Activated CD4-positive, alpha-beta T cell treated with anti-CD3 and anti-CD28 coated beads, Interleukin-2, amount 10 ng/mL, durations not matched to agents 24 days and 14 days (primary cell): ENCODE measurements at places on chromosomes 2 and 18. TPM values are rescaled to one million over a fixed set of nuclear protein-coding genes. Genes with fewer than 3 reads are reported as not detected.
A peak's percentile ranks its signal among the peaks of the same experiment; 100 is the strongest.

DNA sequence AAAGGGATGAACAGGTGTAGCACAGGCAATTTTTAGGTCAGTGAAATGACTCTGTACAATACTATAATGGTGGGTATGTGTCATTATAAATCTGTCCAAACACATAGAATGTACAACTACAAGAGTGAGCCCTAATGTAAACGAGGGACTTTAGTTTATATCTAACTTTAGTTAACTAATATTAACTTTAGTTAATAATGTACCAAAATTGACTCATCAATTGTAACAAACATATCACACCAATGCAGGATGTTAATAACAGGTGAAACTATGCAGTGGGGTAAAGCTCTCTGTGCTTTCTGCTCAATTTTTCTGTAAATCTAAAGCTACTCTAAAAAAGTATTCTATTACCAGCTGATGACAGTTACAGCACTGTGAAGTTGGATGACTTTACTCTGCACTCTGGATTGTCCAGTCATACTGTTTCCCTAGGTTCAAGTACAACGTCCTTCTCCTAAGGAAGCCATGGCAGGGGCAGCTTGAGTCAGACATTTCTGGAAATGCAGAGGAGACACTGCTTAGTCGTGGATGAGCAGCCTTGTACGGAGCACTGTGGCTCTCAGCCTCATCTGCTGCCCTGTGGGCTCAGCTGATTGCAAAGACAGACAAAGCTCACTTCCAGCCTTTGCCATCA, 26.1 kb downstream of the TGFA start:
- DNase-seq = no peak

GRCh38 chr2:231554748-231555545, 24.7 kb upstream of the NMUR1 start:
- DNase-seq = peak; percentile 73

- DNase-seq = no peak
Measured at GRCh38 chr2:203330434-203330833, 2.2 kb downstream of the ABI2 start.

DNA sequence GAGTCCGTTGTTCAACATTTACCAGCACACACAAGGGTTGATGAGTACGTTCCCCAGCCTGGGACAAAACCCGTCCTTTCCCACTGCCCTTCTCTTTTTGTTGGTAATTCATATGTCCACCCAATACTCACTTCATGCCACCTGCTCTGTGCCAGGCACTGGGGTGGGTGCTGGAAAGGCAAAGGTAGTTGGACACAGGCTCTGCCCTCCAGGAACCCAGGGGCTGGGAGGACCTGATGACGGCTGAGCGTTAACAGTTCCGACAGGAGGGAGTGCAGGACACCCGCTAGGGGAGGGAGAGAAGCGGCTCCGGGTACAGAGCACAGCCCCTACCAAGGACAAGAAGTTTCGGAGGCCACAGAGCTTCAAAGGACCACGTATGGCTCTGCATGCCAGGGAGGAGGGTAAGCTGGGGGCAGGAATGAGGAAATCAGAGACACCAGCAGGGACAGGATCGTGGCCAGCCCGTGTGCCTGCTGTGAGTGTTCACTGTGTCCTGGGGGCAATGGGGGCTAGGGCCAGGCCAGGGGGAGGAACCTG, 134.1 kb upstream of the GPC1 start:
- no peak for DNase-seq

GRCh38 chr2:61456070-61456745, 14.7 kb downstream of the USP34 start:
- DNase-seq = no peak

- DNase-seq = peak; percentile 88
Measured at GRCh38 chr2:240567872-240568677, at the start of gene RNPEPL1. RNPEPL1 (plus strand) TSS chr2:240568484; CDS start chr2:240568587, 103 bp downstream.

DNA sequence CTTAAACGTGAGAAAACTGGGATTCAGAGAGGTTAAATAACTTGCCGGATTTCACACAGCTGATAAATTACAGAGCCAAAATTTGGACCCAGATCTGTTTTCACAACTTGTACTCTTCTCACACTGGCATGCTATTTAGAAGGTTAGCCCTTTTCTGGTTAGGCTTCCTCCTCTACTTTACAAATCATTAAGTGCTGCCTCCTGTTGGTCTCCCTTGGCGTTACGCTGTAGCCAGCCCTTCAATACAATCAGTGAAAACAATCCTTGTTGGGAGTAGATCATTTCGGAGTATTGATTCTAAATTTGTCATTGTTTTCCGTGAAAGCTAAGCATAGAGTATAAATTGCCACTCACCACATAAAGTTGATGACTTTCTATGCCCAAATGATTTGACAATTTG, 153.5 kb downstream of the ARHGAP15 start:
- peak; percentile 78 for DNase-seq

DNA sequence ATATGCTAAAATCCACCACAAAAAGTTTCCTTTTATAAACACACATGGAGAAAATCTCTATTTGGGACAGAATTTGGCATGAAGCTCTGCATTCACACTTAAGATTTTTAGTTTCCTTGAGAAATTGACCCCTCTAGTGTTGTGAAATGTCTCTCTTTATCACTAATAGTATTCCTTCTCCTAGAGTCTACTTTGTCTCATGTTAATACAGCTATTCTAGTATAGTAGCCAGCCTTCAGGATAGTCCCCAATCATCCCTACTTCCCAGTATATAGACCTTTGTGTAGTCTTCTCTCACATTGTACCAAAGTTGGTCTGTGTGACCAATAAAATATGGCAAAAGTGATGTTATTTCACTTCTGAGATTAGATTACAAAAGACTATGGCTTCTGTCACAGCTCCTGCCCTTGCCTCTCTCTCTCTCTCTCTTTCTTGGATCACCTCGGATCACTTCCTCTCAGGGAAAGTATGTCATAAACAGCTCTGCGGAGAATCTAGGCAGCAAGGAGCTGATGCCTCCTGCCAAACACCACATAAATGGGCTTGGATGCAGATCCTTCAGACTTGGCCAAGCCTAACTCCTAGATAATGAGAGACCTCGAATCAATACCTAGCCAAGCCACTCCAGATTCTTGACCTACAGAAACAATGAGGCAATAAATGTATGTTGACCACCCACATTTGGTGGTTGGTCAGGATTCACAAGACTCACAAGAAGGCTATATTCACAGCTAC, 59.7 kb upstream of the NABP1 start:
- DNase-seq = peak; percentile 62

DNA sequence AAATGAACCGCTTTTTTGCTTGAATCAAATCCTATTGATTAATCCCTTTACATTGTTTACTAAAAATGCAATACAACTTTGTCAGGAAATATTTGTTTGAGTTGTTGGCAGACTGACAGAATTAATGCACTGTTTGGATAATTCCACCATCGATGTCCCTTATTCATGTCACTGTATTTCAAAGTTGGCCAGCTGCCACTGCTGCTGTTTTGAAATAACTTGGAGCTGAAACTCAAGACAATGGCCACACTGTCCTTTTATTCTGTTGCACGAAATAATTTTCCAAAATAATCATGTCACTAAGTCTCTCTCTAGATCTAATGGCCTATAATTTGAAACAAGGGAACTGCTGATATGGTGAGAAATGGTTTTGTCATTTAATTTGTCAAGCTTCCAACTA, 55.2 kb upstream of the PAX3 start:
- DNase-seq = no peak

- no peak for DNase-seq
Measured at GRCh38 chr18:8519102-8519501, 90.1 kb upstream of the RAB12 start.

GRCh38 chr18:23284629-23285028, 149.3 kb downstream of the CABLES1 start:
- DNase-seq = no peak

GRCh38 chr2:53508667-53509066, 258.9 kb upstream of the CHAC2 start:
- DNase-seq = no peak

- no peak for DNase-seq
Measured at GRCh38 chr2:61057562-61057961, 8.1 kb upstream of the SANBR start.

PSMA8 gene
- total RNA-seq = 0.80 and 0.93 TPM in 2 replicates

CD207 gene
- not detected in 2 replicates for total RNA-seq

REG3A gene
- not detected in 2 replicates for total RNA-seq

MYO7B gene
- 0.07 and 0.12 TPM in 2 replicates for total RNA-seq

SMCHD1 gene
- total RNA-seq = 98.4 and 109 TPM in 2 replicates

YPEL5 gene
- 16.8 and 19.6 TPM in 2 replicates for total RNA-seq
